ENCODE measurements at places on chromosomes 7 and 10.

GRCh38 chr7:25579778-25580075, 351.4 kb upstream of the NPVF start:
- DNase-seq: no peak

DNA sequence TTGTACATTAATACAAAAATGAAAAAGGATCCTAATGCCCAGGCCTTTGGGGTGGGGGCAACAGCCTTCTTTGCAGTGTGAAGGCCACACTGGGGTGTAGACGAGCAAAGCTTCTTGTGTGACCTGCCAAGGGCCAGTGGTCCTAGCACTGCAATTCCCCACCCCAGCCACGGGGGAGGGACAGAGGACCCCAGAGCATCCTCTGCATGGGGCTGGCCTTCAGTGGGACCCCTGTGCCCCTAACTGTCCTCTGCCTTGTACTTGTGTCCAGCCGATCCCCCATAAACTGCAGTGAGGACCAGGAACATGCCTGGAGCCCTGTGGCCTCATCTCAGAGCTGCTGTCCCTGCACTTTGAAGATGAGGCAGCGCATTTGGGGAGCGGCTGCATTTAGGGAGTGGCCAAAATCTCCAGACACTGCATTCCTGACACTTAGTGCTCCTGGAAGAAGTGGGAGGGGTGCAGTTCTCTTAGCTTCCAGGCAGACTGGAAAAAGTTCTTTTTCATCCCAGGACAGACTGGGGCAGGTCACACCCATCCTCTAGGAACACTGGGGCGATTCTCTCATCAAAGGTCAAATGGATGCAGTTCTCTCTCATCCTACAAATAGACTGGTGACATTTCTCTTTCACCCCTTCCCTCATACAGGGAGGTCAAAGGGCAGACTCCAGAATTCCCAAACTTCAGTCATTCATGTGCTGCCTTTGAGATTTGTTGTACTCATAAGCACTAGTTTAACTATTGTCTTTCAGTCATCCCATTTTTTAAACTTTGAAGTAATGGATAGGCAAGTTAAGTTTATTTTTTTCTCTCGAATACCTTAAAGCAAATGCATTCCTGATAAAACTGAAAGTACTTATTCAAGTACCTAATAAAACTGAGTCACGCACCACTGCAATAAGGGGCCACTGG, 922 bp upstream of the MYO1G start:
- no peak for DNase-seq

- no peak for DNase-seq
Measured at GRCh38 chr7:7909376-7909775, 59.2 kb upstream of the GLCCI1 start.

GRCh38 chr7:158350166-158350900, 237.3 kb downstream of the PTPRN2 start:
- DNase-seq: no peak

DNA sequence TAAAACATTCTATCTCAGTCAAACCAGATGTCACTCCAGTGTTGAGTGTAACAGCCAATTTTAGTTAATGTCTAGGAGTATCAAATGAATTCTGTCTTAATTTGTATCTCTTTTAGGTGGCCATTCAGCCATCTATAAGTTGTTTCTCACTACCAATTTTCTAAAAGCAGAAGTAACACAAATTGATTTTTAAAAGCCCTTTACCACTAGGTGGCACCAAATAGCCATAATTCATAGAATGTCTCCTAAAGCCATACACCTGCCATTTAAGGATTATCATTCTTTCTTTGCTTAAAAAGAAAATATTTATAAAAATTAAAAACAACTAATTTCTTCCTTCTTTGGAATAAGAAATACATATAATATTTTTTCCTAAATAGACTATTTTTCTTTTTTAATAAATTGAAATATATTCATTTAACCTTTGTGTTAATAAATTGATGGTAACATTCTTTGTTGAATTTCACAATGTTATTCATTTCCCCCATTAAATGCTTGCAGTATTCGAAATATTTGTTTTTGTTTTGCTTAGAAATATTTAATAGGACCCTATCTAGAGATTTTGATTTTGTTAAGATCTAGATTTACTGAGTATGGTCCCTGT, 107.8 kb upstream of the PPP1R3A start:
- no peak for DNase-seq

DNA sequence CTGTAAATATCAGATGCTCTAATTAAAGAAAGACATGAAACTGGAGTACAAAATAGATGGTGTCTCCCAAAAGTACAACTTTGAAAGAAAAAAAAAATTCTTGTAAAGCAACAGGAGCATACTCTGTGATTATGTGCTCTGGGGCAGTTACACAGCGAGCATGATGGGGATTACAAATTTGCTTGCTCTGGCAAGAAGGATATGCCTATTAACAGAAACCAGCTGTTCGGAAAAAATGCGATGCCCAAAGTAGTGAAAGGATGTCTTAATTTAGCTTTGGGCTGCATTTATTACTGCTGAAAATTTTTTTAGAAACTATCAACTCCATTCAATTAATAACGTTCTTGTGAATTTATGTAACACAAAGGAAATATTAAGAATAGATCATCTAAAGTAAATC, 256.9 kb upstream of the TPK1 start:
- DNase-seq: no peak

DNA sequence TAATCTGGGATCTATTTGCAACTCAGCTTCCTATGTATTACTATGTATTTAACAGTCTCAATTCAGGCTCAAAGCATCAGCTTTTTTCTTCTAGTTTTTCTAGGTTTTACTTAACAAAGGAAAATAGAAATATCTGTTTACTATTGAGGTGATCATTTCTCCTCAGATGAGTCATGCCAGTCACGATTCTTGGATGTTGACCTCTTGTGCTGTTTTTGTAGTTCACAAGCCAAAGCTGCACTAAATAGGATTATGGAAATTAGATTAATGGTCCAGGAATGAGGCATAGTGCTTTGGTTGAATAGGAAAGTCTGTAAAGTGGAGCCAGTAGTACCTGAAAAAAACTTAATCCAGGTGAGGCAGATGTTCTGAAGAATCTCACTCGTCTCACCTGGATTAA, 198.3 kb upstream of the KAT6B start:
- DNase-seq: no peak

DNA sequence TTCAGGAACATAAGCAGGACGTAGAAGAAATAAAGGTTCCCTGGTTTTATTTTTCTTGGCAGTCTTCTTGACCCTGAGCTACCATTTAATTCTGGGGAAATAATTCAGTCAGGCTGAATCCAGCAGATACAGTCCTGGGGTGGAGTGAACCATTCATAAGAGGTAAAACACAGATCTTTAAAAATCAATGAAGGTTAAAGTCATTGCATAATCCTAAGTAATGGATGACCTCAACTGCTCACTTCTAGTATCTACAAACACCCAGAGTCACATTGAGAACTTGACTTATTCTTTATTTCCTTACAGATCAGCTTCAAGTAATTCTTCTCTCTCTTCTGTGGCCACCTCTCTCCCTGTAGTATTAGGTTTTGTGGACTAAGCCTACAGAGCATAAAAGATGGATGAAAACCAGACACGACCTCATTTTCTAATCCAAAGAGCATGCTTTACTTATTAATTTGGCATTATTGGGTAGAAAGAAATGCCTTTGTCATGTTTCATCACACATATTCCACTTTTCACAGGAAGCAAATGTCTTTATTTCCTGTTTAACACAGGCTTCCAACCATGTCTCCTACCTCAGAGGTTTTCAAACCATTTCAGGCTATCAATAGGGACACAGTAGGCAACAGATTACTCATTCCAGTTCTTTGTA, 182.3 kb upstream of the IMMP2L start:
- no peak for DNase-seq

- DNase-seq: no peak
Measured at GRCh38 chr10:125037145-125037877, 95.4 kb downstream of the ZRANB1 start.

- DNase-seq: no peak
Measured at GRCh38 chr7:28782362-28782761, 175.8 kb downstream of the TRIL start.

DNA sequence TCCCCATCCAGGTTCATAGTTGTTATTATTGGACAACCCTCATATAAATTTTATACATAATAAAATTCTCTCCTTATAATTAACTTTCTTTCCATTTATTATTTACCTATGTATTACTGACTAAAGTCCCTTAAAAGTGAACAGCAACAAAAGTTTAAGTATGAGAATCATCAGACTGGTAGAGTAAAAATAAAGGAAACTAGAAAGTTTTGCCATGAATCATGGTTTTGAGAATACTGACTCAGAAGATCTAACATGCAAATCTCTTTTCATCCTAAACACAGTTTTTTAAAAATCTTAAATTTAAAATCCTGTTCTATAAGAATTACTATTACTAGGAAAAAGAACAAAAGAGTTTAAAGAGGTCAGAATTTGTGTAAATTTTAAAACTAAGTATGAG, 32.1 kb downstream of the HERC4 start:
- no peak for DNase-seq

DNA sequence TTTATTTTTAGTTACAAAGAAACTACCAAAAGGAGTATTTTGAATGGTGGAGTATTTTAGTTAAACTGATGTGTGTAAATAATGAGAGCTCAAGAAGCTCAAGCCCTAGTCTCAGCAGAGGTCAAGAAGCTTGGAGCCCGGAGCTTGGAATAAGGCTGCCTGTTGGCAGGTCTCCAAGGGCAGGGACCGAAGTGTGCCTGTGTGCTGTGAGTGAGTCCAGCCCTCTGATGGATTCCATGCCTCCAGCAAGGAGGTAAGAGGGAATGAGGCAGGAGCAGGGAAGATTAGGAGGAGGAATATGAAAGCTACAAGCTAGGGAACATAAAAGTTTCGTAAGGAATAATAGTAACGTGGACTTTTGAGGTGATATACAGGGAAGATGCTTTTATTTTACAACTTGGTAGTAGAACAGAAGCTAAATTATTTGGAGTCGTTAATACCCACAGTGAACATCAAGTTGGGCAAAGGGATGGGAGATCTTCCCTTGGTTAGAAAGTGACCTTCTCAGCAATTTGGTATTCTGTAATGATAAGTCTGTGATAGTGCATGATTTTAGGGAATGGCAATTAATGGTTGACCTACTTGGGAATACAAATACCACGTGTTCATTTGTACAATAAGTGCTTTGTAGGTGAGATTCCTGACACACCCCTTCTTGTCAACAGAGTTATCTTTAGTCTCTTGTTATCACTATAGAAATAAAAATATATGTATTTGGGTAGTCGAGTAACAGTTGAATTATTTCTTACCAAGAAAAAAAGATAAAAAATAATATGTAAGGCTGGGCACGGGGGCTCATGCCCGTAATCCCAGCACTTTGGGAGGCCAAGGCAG, 4.6 kb downstream of the SEC23IP start:
- DNase-seq: no peak

DNA sequence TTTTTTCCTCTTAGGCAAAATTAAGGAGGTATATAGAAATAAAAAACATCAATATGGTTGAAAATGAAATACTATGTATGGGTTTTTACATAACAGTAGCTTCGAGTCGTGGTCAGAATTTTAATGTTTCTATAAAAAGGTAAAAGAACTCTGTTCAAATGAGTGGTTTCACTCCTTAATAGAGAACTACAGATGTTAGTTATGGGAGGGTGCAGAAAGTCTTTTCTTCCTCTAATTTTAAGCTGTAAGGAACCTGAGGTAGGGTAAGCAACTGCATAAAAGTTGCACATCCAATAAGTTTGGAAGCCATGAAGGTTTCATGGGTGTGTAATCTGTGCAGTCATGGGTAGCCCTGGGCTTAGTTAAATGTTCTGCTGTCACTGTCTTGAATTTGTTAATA, 141.3 kb downstream of the SUGCT start:
- no peak for DNase-seq
